Stimulated activated CD4-positive, alpha-beta T cell treated with anti-CD3 and anti-CD28 coated beads, Interleukin-1b, Interleukin-23, amount 100 ng/mL, for 1 hour (primary cell): ENCODE measurements at places on chromosomes 5 and 9.

- DNase-seq = no peak
Measured at GRCh38 chr5:124576848-124577409, 169.5 kb downstream of the ZNF608 start.

- no peak for DNase-seq
Measured at GRCh38 chr9:5790923-5791322, 42.0 kb downstream of the ERMP1 start.

DNA sequence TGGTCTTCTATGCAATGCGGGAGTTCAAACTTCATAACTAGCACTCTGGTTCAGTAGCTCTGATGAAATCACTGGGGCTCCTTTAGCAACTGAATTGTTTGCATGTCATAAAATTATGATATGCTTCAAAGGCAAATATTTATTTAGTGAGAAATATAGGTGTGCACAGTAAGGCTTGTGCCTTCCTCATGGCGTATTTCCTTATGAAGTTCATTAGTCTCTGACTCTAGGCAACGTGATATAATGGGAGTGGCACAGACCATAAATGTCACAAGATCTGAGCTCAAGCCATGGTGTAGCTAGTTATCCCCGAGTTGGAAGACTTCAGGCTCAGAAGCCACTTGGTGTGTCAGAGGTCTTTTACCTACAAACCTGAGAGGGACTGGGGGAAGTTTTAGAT is 35.5 kb downstream of the PIP5K1B start:
- DNase-seq = no peak

GRCh38 chr5:103808464-103809106 is 246.0 kb upstream of the NUDT12 start:
- no peak for DNase-seq

GRCh38 chr5:170464280-170465127 is 39.3 kb upstream of the KCNIP1 start:
- no peak for DNase-seq

DNA sequence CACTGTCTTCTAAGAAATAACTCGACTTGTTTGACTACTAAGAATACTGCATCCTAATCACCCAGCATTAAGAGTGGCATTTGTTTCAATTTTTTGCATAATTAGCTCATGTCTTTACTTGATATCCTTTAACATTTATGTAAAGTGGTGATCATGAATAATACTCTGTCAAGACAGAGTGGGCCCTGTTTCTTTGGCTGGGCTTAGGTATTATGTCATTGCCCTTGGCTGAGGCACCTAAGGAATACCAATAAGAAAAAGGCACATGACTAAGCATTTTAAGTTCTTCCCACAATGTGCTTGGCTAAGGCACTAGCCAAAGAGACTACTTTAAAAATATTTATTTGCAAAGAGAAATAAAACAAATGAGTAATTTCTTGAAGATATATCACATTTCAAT is 308.1 kb downstream of the CTNND2 start:
- no peak for DNase-seq

DNA sequence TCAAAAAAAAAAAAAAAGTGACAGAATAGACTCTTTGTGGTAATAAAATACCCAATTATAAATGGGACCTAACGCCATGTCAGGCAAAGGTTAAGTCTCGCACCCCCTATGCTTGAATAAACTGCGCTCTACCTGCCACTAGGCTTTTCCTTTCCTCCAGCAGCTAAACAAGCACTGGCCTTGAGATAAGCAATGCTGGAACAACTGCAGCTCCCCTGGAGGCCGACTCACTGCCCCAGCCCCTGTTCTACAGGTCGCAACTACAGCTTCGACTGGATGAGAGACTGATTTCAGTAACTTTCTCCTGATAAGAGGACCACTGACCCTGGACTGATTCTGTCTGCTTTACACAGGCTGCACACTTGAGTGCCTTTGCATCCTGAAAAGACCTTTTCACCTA is 210.2 kb downstream of the HSPA4 start:
- DNase-seq = no peak
